ENCODE measurements at places on chromosomes 5 and 9.

DNA sequence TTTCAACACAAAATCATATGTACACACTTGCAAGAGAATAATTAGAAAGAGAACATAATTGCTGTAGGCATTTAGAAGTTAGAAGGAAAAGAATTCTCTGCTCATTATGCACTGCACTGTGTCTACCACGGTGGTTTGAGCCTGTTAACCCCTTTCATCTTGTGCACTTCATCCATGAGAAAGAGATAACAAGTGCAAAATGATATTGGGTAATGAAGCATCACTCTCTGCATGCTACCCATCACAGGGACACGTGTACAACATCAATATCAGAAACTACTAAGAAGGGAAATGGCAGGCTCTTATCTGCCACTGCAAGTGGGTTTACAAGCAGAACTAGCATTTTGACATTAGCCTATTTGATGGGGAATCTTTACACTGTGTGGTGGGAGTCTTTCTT is 202.6 kb downstream of the CDH12 start:
- DNase-seq = no peak

DNA sequence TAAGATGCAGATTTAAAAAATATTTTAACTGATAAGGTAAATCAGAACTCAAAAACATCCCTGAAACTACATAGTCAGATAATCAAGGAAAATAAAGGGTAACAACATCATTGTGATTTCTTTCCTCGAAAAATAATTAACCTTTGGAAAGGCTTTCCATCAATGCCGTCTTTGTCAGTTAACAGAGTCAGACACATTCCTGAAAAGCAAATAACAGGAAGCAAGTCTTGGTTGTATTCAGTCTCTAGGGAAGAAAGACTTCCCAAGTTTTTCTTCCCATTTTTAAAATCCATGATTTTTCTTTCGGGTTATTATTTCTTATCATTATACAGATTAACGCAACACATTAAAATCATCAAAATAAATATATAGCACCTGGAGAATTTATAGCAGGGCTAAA is 256.4 kb upstream of the CDH6 start:
- no peak for DNase-seq

GRCh38 chr9:26974927-26975326 is 18.7 kb downstream of the IFT74 start:
- DNase-seq = no peak

- DNase-seq = peak; percentile 12
Observed at GRCh38 chr5:81165493-81166119, 67.5 kb upstream of the CKMT2 start.

- no peak for DNase-seq
Observed at GRCh38 chr5:14458414-14458813, 123.2 kb upstream of the OTULINL start.

GRCh38 chr5:76364226-76364589 is 38.9 kb upstream of the IQGAP2 start:
- DNase-seq = no peak

- no peak for DNase-seq
Observed at GRCh38 chr5:75993183-75993582, 90.0 kb upstream of the SV2C start.

DNA sequence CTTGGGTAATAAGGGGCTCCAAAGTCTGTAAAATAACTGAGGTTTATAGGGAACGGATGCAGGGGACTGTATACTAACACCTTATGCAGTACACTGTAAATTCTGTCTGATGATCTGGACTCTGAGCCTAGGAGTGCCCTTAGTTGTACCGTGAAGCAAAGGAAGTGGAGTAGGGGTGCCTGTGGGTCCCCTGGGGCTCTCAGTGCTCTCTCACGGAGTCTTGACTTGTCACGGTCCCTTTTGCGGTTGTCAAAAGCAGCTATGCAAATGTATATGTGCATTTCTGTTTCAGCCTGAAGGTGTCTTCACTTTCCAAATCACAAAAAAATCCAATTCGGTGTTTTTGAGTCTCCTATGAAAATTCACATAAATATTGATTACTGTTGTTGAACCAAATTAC is 17.8 kb downstream of the DMRT1 start:
- DNase-seq = no peak

- DNase-seq = peak; percentile 37
Observed at GRCh38 chr5:142078221-142078620, 30.4 kb upstream of the NDFIP1 start.

GRCh38 chr9:136237486-136238341 is 7.9 kb downstream of the QSOX2 start:
- no peak for DNase-seq

DNA sequence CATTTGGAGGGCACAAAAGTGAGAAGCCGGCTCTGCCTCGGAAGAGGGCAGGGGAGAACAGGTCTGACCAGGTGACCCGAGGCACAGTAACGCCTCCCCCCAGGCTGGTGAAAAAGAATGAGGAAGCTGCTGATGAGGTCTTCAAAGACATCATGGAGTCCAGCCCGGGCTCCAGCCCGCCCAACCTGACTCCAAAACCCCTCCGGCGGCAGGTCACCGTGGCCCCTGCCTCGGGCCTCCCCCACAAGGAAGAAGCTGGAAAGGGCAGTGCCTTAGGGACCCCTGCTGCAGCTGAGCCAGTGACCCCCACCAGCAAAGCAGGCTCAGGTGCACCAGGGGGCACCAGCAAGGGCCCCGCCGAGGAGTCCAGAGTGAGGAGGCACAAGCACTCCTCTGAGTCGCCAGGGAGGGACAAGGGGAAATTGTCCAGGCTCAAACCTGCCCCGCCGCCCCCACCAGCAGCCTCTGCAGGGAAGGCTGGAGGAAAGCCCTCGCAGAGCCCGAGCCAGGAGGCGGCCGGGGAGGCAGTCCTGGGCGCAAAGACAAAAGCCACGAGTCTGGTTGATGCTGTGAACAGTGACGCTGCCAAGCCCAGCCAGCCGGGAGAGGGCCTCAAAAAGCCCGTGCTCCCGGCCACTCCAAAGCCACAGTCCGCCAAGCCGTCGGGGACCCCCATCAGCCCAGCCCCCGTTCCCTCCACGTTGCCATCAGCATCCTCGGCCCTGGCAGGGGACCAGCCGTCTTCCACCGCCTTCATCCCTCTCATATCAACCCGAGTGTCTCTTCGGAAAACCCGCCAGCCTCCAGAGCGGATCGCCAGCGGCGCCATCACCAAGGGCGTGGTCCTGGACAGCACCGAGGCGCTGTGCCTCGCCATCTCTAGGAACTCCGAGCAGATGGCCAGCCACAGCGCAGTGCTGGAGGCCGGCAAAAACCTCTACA is 11.8 kb downstream of the QRFP start:
- DNase-seq = no peak

DNA sequence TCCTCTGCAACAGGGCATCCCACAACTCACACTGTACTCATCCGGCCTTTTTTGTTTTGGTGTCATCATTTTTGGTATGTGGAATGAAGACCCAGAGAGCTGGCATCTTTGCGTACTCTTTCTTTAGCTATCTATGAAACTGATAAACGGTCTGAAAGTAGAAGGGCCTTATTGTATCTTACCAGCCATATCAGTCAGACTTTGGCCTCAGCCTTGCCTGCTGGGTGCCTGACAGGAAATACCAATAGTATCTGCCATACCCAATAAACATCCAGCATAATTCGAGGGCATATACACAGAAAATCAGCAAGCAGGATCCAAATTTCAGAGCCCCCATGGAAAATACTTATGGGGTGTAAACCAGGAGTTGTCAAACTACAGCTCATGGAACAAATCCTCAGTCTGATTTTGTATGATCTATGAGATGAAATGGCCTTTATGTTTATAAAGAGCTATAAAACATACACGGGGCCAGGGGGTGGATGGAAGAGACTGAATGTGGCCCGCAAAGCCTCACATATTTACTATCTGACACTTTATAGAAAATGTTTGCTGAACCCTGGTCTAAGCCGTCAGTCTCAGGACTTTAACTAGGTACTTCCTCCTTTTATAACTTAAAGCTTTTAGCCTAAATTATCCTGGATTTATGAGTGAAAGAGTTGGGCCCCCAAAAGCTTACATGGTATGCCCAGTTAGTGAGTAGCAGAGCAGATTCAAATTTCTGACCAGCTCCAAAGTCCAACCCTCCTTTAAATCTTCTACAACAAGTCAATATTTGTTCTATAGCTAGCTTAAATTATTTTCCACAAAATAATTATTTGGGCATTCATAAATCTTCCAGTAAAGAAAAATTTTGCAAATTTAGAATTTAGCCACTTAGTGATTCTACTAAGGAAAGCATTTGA is 308.0 kb upstream of the PUM3 start:
- DNase-seq = no peak

GRCh38 chr9:32427111-32427873 is 42.8 kb downstream of the ACO1 start:
- DNase-seq = no peak

DNA sequence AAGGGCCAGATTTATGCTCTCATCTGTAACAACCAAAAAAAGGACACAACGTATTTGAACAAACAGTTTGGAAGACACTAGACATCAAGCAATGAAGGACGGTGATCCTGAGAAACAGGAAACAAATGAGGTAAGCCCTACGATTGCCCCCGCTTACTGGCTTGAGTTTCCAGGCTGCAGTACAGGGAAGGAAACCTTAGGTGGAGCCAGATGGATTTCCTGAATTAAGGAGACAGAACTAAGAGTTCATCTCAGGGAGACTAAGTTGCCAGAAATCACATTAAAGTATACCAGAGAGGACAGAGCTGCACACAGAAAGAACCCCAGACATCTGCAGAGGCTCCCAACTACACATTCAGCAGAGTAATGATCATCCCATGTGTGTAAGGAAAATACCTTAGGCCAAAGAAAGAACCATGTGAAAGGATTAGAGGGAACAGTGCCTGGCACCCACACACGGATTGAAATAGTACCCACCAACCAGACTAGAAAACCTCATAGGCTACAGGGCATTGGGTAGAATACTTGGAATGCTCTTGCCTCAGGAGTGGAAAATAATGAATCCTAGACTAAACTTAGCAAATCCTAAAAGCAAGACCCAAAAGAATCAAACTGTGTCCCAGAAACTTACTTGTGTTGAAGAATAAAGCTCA is 99.3 kb upstream of the NIPBL start:
- no peak for DNase-seq

DNA sequence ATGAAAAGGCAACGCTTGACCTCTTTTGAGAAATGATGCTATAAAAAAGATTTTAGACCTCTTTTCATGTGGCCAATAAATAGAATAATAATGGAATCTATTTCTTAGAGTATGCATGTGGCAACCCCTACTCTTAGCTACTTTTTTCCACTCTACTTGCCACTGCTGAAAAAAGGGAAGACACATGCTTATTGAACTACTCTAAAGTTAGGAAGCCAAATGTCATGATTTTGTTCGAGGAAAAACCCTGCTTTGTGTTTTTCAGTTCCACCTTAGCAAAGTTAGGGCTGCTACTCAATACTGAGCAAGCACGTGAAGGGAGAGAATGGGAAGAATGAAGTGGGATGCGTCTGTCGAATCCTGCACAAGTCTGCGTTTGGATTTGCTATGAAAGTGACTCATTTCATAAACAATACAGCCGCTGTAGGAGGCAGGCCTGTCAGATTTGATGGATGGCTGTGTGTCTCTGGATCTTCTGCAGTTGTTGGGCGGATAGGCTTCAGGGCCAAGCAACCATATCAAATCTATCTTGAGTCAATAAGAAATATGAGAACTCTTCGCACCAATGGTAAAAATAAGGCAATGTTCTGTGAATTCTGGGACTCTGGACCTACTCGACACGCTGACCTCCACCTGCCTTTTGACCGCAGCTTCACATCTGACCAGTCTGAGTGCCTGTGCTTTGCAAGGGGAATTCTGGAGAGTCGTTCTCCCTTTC is 333.6 kb downstream of the PIK3R1 start:
- no peak for DNase-seq

DNA sequence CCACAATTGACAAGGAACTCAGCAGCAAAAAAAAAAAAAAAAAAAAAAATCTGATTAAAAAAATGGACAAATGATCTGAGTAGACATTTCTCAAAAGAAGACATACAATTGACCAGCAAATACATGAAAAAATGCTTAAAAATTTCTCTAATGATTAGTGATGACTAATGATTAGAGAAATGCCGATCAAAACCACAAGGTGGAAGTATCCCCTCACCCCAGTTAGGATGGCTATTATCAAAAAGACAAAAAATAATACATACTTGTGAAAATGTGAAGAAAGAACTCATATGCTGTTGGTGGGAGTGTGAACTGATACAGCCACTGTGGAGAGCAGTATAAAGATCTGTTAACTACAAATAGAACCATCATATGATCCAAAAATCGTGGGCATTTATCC is 245.3 kb downstream of the OSTF1 start:
- DNase-seq = no peak

DNA sequence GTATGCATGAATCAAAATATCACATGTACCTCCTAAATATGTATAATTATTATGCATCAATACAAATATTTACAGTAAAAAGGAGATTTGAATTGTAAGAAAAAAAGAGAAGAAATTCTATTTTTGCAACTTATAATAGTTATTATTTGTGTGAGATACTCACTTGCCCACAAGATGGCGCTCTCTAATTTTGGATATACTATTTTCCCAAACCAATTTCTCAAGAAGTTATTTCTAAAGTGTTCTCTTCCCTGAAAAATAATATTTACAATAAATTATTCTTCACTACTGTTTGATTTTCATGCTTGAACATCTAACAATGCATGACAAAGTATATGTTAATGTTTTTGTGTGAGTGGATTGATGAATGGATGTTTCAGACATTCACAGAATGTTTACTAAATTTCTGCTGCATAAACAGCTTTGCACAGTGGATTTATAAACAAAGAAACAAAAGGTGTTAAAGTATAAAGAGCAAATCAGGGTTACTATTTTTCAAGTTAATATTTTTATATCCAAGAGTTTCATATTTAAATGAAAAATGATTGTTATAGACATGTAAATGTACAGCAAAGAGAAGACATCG is 503.4 kb downstream of the PDE4D start:
- peak; percentile 16 for DNase-seq

DNA sequence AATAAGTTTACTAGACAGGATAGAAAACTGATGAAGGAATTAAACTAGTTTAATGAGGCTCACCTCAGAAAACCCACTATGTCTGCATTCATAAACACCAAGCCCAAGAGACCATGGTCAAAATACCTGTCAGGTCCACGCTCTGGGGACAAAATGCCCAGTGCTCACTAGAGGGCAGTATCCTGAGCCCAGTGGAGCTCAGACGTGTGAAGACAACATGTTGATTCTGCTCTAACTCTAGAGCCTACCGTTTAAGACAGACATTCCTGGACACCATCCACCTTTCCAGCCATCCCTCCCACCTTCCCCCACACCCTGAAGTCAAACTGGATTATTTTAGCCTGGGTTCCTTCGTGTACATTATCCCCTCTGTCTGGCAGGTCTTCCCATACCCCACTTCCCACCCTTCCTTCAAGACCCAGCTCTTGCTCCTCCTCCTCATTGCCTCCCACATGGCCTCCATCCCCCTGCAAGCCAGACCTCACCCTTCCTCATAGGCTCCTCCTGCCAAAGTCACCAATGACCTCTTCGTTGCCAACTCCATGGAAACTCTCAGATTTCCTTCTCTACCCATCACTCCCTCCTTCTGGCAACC is 142.3 kb upstream of the FSTL4 start:
- no peak for DNase-seq

Data from NCI-H1930 (cell line).